ENCODE measurements at places on chromosomes 3 and 15. TPM values are rescaled to one million over a fixed set of nuclear protein-coding genes. Genes with fewer than 3 reads are reported as not detected.

DNA sequence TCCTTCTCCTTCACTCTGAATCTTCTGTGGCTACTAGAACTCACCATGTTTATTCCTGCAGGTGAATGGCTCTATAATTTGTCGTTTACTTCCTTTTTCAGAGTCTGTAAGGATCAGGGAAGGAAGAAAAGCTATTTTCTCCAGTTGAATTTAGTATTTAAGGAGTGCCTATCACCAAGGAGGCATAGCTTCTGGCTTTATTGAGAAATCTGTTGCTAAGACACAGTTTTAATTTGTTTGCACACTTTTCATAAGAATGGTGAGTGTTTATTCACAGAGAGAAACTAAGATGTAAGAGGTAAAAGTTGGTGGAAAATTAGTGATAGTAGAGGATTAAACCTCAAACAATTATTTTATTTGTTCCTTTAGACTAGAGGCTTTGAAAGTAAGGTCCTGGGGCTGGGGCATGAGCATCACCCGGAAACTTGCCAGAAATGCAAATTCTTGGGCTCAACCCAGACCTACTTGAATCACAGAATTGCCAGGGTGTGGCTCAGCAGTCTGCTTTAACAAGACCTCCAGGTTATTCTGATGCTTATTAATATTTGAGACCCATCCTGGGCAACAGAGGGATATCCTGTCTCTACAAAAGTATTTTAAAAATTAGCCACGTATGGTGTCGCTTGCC lies 461.3 kb downstream of the AGBL1 start:
- H3K36me3 ChIP-seq = no peaks in the 10 kb centered on the region
- peaks cover 6% of the 10 kb centered on the region for H3K27me3 ChIP-seq
- DNase-seq = no peak
- no peak overlapping the region for H3K27ac ChIP-seq

- H3K36me3 ChIP-seq = peaks cover 43% of the 10 kb centered on the region
- no peaks in the 10 kb centered on the region for H3K27me3 ChIP-seq
- no peak overlapping the region for H3K4me3 ChIP-seq
Measured at GRCh38 chr3:123244128-123244527, 42.4 kb downstream of the SEC22A start.

GRCh38 chr3:137024348-137024747 lies 66.6 kb downstream of the IL20RB start:
- no peaks in the 10 kb centered on the region for H3K4me1 ChIP-seq
- no peak overlapping the region for H3K27ac ChIP-seq
- H3K27me3 ChIP-seq = peaks cover 2% of the 10 kb centered on the region
- no peak overlapping the region for H3K4me3 ChIP-seq
- no peak for DNase-seq

DNA sequence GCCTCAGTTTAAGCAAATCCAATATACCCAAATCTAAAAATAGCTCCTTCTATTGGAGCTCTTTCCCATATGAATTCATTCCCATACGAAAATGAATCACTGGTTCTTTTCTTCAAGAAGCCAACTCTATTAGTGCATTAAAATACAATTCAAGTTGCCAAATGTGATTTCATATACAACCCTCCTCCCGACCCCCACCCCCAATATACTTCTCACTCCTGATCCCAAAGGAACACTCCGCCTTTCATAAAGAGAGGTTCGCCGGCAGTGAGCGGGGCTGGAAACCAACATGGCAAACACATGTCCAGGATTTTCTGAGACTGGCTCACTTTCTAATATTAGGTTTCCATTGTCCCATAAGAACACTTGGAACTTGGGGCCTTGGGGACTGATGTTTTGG lies 48.5 kb downstream of the MAGEF1 start:
- H3K4me1 ChIP-seq = no peaks in the 10 kb centered on the region
- no peak overlapping the region for H3K4me3 ChIP-seq
- no peaks in the 10 kb centered on the region for H3K36me3 ChIP-seq
- H3K27me3 ChIP-seq = no peaks in the 10 kb centered on the region
- no peak for DNase-seq
- H3K27ac ChIP-seq = no peak overlapping the region

- H3K27ac ChIP-seq = no peak overlapping the region
- H3K36me3 ChIP-seq = peaks cover 1% of the 10 kb centered on the region
- no peaks in the 10 kb centered on the region for H3K27me3 ChIP-seq
- H3K4me1 ChIP-seq = no peaks in the 10 kb centered on the region
Measured at GRCh38 chr3:20361000-20361399, 175.0 kb upstream of the SGO1 start.

GRCh38 chr3:196412704-196413103 lies 19.5 kb downstream of the UBXN7 start:
- no peak overlapping the region for H3K27ac ChIP-seq
- peaks cover 45% of the 10 kb centered on the region for H3K4me1 ChIP-seq

DNA sequence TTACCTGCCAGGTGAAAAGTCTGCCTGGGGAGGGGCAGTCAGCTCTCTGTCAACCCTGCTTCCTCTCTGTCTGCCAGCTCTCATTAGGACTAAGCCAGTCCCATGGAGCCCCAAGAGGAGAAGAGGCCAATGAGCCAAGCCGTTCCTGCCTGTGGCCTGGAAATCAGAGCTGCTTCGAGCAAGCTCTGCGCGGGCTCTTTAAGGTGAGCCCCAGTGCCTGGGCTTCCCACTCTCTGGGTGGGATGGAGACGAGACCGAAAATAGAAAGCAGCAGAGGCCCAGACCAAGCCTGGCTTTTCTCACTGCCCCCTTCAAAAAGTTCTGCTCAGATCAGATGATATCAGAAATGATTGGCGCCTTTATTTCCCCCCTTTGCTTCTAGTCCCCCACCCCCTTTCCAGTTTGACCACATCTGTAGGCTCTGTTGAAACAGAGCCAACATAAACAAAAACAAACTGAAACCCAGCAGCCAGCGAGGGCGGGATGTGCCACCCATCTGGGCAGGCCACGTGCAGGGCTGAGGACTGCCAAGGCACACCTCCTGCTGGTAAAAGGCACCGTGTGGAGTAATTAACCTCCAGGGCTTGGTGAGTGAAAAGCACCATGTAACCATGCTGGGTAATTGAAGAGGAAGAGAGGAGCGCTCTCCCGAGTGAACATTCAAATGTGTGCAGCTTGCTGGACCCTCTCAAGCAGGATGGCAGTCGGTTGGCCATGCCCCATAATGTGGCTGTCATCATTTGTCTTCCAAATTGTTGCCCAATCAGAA lies 471.0 kb upstream of the PROK2 start:
- no peak overlapping the region for H3K4me3 ChIP-seq
- peaks cover 51% of the 10 kb centered on the region for H3K4me1 ChIP-seq
- H3K36me3 ChIP-seq = peaks cover 5% of the 10 kb centered on the region
- H3K27ac ChIP-seq = no peak overlapping the region
- H3K27me3 ChIP-seq = no peaks in the 10 kb centered on the region
- peak; percentile 61 for DNase-seq

GRCh38 chr3:71858503-71859122 lies 73.7 kb upstream of the PROK2 start:
- H3K4me3 ChIP-seq = no peak overlapping the region
- peaks cover 9% of the 10 kb centered on the region for H3K27me3 ChIP-seq
- peaks cover 3% of the 10 kb centered on the region for H3K4me1 ChIP-seq
- H3K36me3 ChIP-seq = no peaks in the 10 kb centered on the region
- no peak overlapping the region for H3K27ac ChIP-seq
- DNase-seq = no peak

- H3K27ac ChIP-seq = no peak overlapping the region
- no peaks in the 10 kb centered on the region for H3K36me3 ChIP-seq
- no peaks in the 10 kb centered on the region for H3K4me1 ChIP-seq
Measured at GRCh38 chr3:2976796-2977195, 133.4 kb downstream of the IL5RA start.

- DNase-seq = no peak
- no peaks in the 10 kb centered on the region for H3K27me3 ChIP-seq
- H3K27ac ChIP-seq = no peak overlapping the region
- H3K36me3 ChIP-seq = no peaks in the 10 kb centered on the region
- no peak overlapping the region for H3K4me3 ChIP-seq
- H3K4me1 ChIP-seq = no peaks in the 10 kb centered on the region
Measured at GRCh38 chr3:37591116-37591781, 270.4 kb upstream of the CTDSPL start.

- H3K27ac ChIP-seq = no peak overlapping the region
- H3K4me3 ChIP-seq = no peak overlapping the region
- peaks cover 37% of the 10 kb centered on the region for H3K27me3 ChIP-seq
Measured at GRCh38 chr15:98292442-98293240, 332.1 kb downstream of the ARRDC4 start.

GRCh38 chr15:90058775-90059174 lies 43.5 kb downstream of the IDH2 start:
- H3K27ac ChIP-seq = peak overlapping the region; percentile 96
- peak overlapping the region; percentile 27 for H3K4me3 ChIP-seq

- no peaks in the 10 kb centered on the region for H3K36me3 ChIP-seq
- H3K4me3 ChIP-seq = no peak overlapping the region
- no peak overlapping the region for H3K27ac ChIP-seq
- peaks cover 5% of the 10 kb centered on the region for H3K27me3 ChIP-seq
- no peaks in the 10 kb centered on the region for H3K4me1 ChIP-seq
- DNase-seq = no peak
Measured at GRCh38 chr3:24222165-24222805, 272.4 kb downstream of the THRB start.

GRCh38 chr3:183455089-183455488 lies 26.7 kb upstream of the MCF2L2 start:
- H3K27me3 ChIP-seq = no peaks in the 10 kb centered on the region
- DNase-seq = no peak
- no peaks in the 10 kb centered on the region for H3K36me3 ChIP-seq

DNA sequence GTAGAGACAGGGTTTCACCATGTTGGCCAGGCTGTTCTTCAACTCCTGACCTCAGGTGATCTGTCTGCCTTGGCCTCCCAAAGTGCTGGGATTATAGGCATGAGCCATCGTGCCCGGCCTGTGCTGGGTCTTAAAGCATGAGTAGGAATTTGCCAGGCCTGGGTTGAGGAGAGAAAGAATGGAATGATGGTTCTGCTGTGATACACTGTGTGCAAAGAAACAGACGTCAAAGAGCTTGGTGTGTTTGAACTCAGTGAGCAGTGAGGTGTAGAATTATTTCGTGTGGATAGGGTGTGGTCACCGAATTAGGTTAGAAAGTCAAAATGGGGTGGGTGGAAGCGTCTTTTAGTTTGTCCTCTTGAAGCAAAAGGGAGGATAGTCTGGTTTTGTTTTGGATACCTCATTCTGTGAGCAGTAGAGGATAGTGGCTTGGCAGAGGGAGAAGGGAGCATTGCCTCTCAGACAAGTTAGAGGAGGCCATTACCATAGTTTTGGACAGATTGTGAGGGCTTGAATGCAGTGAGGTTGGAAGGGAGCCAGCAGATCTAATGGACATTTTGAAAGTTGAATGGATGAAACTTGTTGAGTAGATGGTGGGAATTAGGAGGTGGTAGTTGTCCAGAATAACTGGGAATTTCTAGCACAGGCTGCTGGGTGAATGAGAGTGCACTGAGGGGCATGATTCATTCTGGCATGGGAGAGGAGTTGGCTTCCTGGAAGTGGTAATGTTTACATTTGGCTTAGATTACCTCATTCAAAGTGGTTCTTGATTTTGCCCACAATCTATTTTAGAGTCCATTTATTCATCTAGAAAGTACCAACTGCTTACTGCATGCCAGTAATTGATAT lies 27.2 kb downstream of the AKAP13 start:
- H3K4me1 ChIP-seq = peaks cover 84% of the 10 kb centered on the region
- peak overlapping the region; percentile 3 for H3K4me3 ChIP-seq
- H3K36me3 ChIP-seq = no peaks in the 10 kb centered on the region
- peak; percentile 59 for DNase-seq

DNA sequence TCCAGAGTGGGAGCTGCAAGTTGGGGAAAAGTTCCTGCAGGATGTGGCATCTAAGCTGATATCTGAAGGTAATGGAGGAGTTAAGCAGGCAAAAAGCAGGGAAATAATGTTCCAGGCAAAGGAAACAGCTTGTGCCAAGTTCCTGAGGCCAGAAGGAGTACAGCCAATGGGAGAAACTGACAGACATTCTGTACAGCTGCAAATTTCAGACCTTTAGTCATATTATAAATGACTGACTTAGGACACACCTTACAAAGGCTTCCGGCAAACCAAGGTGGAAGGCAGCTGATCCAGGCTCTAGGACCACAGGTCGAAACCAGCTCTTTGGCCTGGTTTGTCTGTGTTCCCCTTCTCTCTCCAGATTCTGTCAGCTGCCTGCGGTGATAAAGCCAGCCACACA lies 9.3 kb downstream of the WWTR1 start:
- no peak for DNase-seq
- no peaks in the 10 kb centered on the region for H3K36me3 ChIP-seq
- H3K27ac ChIP-seq = no peak overlapping the region
- no peaks in the 10 kb centered on the region for H3K4me1 ChIP-seq
- H3K4me3 ChIP-seq = no peak overlapping the region

DNA sequence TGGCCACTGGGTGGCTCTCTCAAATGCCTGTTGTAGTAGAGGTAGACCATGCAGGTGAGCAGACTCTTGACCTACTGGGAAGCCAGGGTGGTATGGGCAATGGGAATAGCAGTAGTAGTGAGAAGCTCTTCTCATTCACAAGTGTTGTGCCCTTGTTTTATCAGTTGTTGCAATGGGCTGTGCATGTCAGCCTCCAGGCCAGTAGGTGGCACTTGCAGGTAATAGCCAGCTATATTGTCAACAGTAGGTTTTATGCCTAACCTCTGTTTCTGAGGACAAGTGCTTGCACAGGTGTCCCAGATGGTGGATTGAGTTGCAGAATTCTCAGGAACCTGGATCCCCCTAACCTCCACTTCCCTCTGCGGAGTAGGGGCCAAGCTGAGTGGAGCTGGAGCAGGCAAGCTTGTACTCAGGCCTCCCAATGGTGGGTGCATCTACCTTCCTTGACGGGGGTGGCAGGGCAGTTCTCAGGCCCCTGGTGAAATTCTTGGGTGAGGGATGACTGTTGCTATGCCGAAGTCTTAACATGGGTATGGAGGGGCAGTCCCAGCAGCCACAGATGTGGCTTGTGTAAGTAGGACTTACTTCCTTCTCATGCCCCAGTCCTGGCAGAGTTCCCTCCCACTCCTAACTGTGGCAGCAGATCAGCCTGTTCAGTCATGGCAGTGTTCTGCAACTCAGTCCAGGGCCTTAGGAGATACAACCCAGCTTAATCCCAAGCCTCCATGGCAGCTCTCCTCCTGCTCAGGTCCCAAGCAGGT lies 104.3 kb downstream of the NEO1 start:
- H3K36me3 ChIP-seq = peaks cover 8% of the 10 kb centered on the region
- H3K27ac ChIP-seq = no peak overlapping the region
- H3K4me3 ChIP-seq = no peak overlapping the region
- H3K27me3 ChIP-seq = no peaks in the 10 kb centered on the region

GRCh38 chr15:85331655-85332285 lies 48.6 kb upstream of the AKAP13 start:
- DNase-seq = no peak
- H3K4me1 ChIP-seq = peaks cover 22% of the 10 kb centered on the region
- H3K36me3 ChIP-seq = no peaks in the 10 kb centered on the region
- H3K4me3 ChIP-seq = no peak overlapping the region
- H3K27me3 ChIP-seq = no peaks in the 10 kb centered on the region
- no peak overlapping the region for H3K27ac ChIP-seq

GRCh38 chr3:141864281-141864970 lies 12.0 kb upstream of the ATP1B3 start:
- H3K4me1 ChIP-seq = peaks cover 11% of the 10 kb centered on the region
- H3K4me3 ChIP-seq = no peak overlapping the region
- H3K27ac ChIP-seq = no peak overlapping the region
- DNase-seq = no peak
- H3K27me3 ChIP-seq = no peaks in the 10 kb centered on the region

KIAA1143 gene
- 35.9 TPM for total RNA-seq

AGBL1 gene
- not detected for total RNA-seq

ATP8B4 gene
- 2.0 TPM for total RNA-seq

IGDCC3 gene
- total RNA-seq = not detected

ARPP19 gene
- 144 TPM for total RNA-seq

KNG1 gene
- total RNA-seq = not detected

ZNF80 gene
- total RNA-seq = 0.67 TPM

ROPN1B gene
- total RNA-seq = not detected

PDCD7 gene
- total RNA-seq = 28.6 TPM

P2RY1 gene
- 0.67 TPM for total RNA-seq

Measured in activated naive CD4-positive, alpha-beta T cell treated with anti-CD3 and anti-CD28 coated beads for 36 hours (primary cell).